ENCODE measurements at places on chromosomes 2 and 18.
A peak's percentile ranks its signal among the peaks of the same experiment; 100 is the strongest.

DNA sequence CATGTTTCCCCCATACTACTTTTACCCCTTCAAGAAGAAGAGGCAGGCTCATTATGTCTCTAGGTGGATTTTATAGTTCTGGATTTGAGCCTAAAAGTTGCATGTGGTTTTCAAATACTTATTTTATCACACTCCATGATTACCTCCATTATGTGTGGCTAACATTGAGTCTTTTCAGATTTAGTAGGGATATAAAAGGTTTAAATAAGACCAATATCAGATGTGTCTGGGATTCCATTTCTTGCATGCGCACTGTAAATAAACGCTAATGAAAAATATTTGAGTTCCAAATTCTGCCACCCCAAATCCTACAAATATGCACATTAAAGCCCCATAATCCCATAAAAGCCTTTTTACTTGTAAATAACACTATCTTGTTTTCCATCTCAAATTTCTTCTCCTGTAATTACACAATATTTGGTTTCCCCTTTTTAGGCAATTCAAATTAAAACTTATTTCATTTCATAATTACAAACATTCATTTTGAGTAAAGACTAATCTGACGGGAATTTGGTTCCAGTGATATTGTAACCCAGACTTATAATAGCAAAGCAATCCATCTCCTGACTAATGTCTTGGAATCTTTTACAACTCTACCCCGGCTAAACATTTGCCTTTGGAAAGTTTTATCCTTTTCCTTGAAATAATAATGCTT lies 600.0 kb downstream of the SLC4A3 start:
- DNase-seq = no peak

- no peak for DNase-seq
Observed at GRCh38 chr2:25806941-25807340, 71.3 kb downstream of the ASXL2 start.

DNA sequence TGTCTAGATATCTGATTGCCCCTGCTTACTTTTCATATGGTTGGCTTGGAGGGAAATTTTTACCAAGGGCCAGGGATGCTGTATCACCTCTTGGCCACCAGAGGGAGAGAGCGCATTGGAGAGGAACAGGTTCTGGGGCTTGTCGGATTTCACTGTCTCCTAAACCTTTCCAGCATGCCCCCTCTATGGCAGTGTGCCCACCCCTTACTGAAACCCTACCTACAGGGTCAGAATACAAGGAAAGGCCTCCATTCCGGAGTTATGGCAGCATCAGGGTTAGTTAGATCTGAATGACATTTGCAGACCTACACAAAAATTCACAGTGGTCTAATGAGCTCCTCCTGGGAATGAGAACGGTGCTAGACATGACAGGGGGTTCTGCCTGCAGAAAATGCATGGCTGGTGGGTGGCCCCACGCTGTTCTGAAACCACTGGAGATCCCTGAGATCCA lies 5.8 kb downstream of the SLC14A2 start:
- DNase-seq = peak; percentile 26

- DNase-seq = no peak
Observed at GRCh38 chr2:181546086-181546485, 88.9 kb downstream of the ITGA4 start.

- DNase-seq = no peak
Observed at GRCh38 chr18:40878371-40878770, 1076.7 kb upstream of the PIK3C3 start.

DNA sequence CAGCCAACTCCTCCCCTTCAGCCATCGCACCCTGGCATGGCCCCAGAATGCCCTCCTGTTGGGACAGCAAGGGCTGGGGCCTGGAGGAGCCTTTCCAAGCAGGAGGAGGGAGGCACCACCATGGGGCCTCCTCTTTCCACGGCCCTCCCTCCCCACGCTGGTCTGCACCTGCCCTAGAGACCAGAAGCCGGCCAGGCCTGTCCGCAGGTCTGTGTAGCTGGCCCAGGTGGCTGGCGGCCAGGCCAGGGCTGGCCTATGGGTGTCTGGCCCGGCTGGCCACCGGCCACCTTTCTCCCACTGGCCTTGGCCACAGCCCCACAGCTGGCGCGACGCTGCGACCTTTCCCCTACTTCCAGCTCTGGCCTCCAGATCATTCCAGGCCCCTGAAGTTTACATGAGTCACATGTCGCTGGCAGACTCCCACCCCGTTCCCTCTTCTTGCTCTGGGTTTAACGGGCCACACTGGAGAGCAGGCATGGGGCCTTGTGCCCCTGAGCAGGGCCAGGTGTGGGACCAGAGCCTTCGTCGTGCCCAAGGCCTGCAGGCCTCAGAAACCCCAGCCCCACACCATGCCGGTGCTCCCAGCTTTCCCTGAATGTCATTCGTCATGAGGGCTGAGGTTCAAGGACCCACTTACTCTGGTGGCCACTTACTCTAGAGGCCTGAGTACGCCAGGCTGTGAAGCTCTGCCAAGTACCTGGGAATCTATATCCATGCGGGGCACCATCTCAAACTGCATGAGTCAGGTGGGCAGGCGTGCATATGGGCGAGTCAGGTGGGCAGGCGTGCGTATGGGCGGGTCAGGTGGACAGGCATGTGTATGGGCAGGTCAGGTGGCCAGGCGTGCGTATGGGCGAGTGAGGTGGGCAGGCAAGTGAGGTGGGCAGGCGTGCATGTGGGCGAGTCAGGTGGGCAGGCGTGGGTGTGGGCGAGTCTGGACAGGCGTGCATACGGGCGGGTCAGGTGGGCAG lies 33.3 kb upstream of the KLF11 start:
- no peak for DNase-seq

GRCh38 chr2:147916067-147916466 lies 71.2 kb downstream of the ACVR2A start:
- no peak for DNase-seq

- DNase-seq = no peak
Observed at GRCh38 chr2:70651727-70652126, 98.1 kb upstream of the TGFA start.

DNA sequence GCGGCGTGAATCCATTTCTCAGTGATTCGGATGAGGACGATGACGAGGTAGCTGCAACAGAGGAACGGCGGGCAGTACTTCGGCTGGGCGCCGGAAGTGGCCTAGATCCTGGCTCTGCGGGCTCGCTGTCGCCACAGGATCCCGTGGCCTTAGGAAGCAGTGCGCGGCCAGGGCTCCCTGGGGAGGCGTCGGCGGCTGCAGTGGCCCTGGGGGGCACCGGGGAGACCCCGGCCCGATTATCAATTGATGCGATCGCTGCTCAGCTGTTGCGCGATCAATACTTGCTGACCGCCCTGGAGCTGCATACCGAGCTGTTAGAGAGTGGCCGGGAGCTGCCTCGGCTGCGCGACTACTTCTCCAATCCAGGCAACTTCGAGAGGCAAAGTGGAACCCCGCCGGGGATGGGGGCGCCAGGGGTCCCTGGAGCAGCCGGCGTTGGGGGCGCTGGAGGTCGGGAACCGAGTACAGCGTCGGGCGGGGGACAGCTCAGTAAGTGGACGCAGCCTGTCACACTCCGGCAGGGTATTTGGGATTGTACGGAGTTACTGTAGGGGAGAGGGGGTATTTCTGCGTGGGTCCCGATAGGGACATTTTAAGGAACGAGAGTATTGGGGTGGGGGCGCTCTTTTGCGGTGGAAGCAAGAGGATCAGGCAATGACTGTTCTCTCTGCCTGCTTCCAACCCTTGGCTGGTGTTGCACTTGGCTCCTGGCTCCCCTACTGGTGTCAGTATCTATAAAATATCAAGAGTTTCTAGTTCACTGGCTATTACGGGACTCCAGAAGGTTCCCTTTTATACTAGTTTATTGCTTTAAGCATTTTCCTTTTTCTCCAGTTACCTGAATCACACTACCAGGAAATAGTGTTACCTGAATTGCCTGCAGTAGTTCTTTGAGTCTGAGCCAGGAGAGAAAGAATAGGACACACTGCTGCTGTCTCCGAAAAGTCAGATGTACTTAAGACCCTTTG lies 772 bp downstream of the RELCH start:
- DNase-seq = peak; percentile 32

GRCh38 chr18:5537860-5538259 lies 5.9 kb downstream of the EPB41L3 start:
- DNase-seq = no peak

DNA sequence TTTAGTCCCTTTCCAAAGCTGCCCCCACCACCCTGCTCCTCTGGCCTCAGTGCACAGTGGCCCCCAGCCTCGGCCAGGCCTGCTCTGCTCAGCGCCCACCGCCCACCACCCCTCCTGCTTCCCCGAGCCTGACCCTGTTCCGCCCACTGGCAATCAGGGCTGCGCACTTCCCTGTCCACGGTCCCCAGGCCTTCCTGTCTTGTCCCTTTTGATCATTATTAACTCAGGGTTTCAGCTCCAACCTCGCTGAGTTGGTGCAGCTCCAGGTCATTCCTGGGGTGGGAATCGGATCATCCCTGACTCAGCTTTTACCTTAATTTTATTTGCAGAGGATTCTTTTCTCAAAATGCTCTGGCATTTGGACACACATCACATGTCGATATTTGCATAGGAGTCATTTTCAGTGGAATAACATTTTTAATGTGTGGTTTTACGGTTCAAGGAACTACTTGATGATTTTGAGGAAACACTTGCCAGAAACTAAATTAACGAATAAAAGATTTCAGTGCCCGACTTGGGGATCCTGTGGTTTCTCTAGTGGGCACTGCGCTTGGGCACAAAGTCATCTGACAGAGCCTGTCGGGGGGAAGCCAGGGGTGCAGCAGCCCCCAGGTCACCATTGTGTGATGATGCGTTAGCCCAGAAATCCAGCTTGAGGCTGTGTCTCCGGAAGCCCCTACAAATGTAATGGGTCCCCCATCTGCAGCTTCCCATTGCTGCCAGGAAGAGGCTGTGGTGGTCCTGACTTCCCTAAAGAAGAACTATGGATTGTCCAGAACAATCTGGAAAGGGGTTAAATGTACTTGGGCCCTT lies 1.0 kb upstream of the ESPNL start:
- DNase-seq = no peak

- no peak for DNase-seq
Observed at GRCh38 chr18:22324191-22325131, 93.3 kb downstream of the CTAGE1 start.

All from Caco-2 (cell line).